ENCODE measurements at places on chromosomes 5 and 9.

DNA sequence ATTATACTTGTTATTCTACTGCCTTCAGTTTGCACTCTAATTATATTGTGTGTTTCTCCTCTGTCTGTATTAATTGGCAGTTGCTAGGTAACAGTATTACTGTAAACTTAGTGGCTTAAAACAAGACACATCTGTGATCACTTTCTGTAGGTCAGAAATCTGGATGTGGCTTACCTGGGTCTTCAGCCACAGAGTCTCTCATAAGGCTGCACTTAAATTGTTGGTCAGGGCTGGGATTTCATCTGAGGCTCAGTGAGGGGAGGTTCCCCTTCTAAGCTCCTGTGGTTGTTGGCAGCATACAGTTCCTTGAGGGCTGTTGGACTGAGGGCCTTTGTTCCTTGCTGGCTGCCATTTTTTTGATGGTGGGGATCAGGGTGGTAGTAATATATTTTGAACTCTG is 68.8 kb downstream of the SLC44A1 start:
- peaks cover 17% of the 10 kb centered on the region for H3K36me3 ChIP-seq
- H3K27ac ChIP-seq, result no peak overlapping the region
- peaks cover 12% of the 10 kb centered on the region for H3K4me1 ChIP-seq

- no peak for DNase-seq
- no peaks in the 10 kb centered on the region for H3K36me3 ChIP-seq
- no peak overlapping the region for H3K27ac ChIP-seq
- no peaks in the 10 kb centered on the region for H3K4me1 ChIP-seq
- H3K27me3 ChIP-seq, result no peaks in the 10 kb centered on the region
Measured at GRCh38 chr9:82334286-82334685, 345.7 kb downstream of the SPATA31D1 start.

DNA sequence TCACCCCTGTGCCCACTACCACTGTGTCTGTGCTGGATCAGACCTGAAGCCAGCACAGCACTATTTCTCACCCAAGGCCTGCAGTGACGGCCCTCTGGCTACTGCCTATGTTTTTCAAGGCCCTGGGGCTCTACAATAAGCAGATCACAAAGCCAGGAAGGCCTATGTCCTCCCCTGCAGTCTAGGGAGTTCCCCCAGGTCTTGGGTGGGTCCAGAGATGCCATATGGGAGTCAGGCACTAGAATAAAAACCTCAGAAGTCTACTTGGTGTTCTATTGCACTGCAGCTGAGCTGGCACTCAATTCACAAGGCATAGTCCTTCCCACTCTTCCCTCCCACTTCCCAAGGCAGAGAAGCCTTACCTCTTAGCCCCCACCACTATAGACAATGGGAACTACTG is 107.1 kb downstream of the FBXO4 start:
- peaks cover 56% of the 10 kb centered on the region for H3K27me3 ChIP-seq
- DNase-seq, result no peak
- no peak overlapping the region for H3K27ac ChIP-seq
- no peak overlapping the region for H3K4me3 ChIP-seq

- peak overlapping the region; percentile 93 for H3K27ac ChIP-seq
- H3K4me3 ChIP-seq, result peak overlapping the region; percentile 57
- H3K27me3 ChIP-seq, result no peaks in the 10 kb centered on the region
Measured at GRCh38 chr5:154199671-154200220, 9.2 kb downstream of the GALNT10 start.

- no peak overlapping the region for H3K27ac ChIP-seq
- no peak for DNase-seq
- peaks cover 2% of the 10 kb centered on the region for H3K36me3 ChIP-seq
- H3K4me3 ChIP-seq, result no peak overlapping the region
- peaks cover 55% of the 10 kb centered on the region for H3K27me3 ChIP-seq
- peaks cover 5% of the 10 kb centered on the region for H3K4me1 ChIP-seq
Measured at GRCh38 chr5:127311781-127312525, 21.4 kb downstream of the MEGF10 start.

DNA sequence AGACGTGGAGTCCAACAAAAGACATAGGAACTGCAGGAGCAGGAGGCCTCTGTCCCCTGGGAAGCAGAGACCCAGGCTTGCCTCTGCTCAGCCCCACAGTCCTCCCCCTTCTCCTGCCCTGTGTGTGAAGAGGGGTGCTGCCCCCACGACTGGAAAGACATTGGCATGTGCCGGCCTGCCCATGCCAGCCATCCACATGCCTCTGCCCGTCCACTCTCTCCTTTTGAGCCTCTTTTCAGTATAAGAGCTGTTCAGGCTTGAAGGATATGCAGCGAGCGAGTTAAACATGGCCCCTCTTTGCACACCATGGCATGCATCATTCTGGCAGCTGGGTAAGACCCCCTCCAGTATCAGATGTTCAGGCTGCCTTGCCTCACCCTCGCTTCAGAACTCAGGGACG is 159.7 kb upstream of the OTULINL start:
- no peak overlapping the region for H3K27ac ChIP-seq
- H3K36me3 ChIP-seq, result peaks cover 11% of the 10 kb centered on the region
- DNase-seq, result no peak
- H3K27me3 ChIP-seq, result no peaks in the 10 kb centered on the region
- H3K4me3 ChIP-seq, result no peak overlapping the region
- peaks cover 25% of the 10 kb centered on the region for H3K4me1 ChIP-seq

GRCh38 chr9:24625097-24625496 is 79.4 kb upstream of the IZUMO3 start:
- H3K27me3 ChIP-seq, result no peaks in the 10 kb centered on the region
- no peaks in the 10 kb centered on the region for H3K36me3 ChIP-seq
- no peak overlapping the region for H3K27ac ChIP-seq
- H3K4me1 ChIP-seq, result no peaks in the 10 kb centered on the region

- no peak for DNase-seq
- peaks cover 64% of the 10 kb centered on the region for H3K27me3 ChIP-seq
- peaks cover 6% of the 10 kb centered on the region for H3K4me1 ChIP-seq
- no peaks in the 10 kb centered on the region for H3K36me3 ChIP-seq
- H3K4me3 ChIP-seq, result no peak overlapping the region
- H3K27ac ChIP-seq, result no peak overlapping the region
Measured at GRCh38 chr5:73796164-73797131, 170.5 kb downstream of the ARHGEF28 start.

GRCh38 chr5:14408969-14409586 is 172.5 kb upstream of the OTULINL start:
- DNase-seq, result no peak
- peaks cover 5% of the 10 kb centered on the region for H3K27me3 ChIP-seq
- H3K36me3 ChIP-seq, result no peaks in the 10 kb centered on the region
- H3K4me3 ChIP-seq, result no peak overlapping the region
- peaks cover 17% of the 10 kb centered on the region for H3K4me1 ChIP-seq

- H3K4me1 ChIP-seq, result no peaks in the 10 kb centered on the region
- peaks cover 60% of the 10 kb centered on the region for H3K27me3 ChIP-seq
- no peak overlapping the region for H3K4me3 ChIP-seq
- H3K36me3 ChIP-seq, result no peaks in the 10 kb centered on the region
- no peak overlapping the region for H3K27ac ChIP-seq
Measured at GRCh38 chr5:404666-405241, 38.2 kb upstream of the EXOC3 start.

DNA sequence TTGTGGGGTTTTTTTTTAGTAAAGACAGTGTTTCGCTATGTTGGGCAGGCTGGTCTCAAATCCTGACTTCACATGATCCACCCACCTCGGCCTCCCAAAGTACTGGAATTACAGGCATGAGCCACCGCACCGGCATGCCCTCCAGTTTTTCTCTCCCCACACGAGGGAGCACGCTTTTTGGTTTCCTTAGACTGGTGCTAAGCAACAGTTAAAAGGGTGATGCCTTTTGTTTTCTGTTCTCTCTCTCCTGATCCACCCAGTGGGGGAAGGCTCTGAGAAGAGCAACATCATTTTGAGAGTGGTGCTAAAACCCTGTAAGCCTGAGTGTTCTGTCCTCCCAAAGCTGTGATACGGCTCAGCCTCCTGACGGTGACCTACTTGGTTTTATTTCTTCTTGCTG is 146.6 kb downstream of the MAN2A1 start:
- no peaks in the 10 kb centered on the region for H3K4me1 ChIP-seq
- H3K27ac ChIP-seq, result no peak overlapping the region
- no peak for DNase-seq
- no peak overlapping the region for H3K4me3 ChIP-seq
- H3K36me3 ChIP-seq, result peaks cover 9% of the 10 kb centered on the region

DNA sequence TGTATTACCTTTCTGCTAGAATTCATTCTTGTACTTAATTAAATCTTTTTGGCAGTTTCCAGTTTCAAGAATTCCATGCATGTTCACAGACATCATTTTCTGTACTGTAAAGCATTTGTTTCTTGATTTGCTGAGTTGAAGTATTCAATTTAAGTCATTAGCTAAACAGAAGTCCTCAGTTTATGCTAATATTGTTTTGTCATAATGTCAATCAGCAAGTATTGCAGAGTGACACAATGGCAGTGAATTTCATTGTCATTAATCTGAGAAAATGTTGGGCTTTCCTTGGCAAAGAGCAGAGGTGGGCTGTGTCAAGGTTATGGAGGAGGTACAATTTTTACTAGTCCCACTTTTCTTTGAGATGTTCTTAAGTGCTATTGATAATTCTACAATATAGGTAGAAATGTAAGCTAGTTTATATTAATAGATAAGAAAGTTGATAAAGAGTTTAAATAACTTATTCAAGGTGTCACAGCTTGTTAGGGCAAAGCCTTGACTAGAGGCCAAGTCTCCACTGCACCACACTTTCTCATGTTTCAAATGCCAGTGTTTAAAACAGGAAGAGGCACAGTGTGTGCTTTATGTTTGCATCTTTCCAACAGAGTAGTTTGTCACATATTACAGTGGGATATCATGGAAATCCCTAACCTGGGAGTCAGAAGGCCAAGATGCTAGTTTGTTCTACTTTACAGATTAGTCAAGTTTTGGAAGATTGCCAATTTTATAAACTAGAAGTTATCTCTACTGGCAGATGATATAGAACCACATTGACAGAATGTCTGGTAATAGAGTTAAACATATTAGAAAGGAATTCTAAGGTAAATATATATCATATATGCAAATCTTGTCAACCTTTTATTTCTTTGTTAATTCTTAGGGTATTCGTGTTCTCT is 56.3 kb downstream of the SLF1 start:
- H3K4me3 ChIP-seq, result no peak overlapping the region
- no peak for DNase-seq
- no peaks in the 10 kb centered on the region for H3K27me3 ChIP-seq
- peaks cover 6% of the 10 kb centered on the region for H3K4me1 ChIP-seq

- DNase-seq, result no peak
- H3K27me3 ChIP-seq, result no peaks in the 10 kb centered on the region
- no peak overlapping the region for H3K4me3 ChIP-seq
- no peak overlapping the region for H3K27ac ChIP-seq
- H3K36me3 ChIP-seq, result peaks cover 2% of the 10 kb centered on the region
- H3K4me1 ChIP-seq, result peaks cover 14% of the 10 kb centered on the region
Measured at GRCh38 chr9:129713402-129713679, 39.5 kb downstream of the PTGES start.

- no peak overlapping the region for H3K4me3 ChIP-seq
- H3K4me1 ChIP-seq, result no peaks in the 10 kb centered on the region
- no peak for DNase-seq
- H3K36me3 ChIP-seq, result no peaks in the 10 kb centered on the region
- H3K27ac ChIP-seq, result no peak overlapping the region
Measured at GRCh38 chr5:94911276-94911675, 292.8 kb downstream of the SLF1 start.

- no peak overlapping the region for H3K4me3 ChIP-seq
- no peak for DNase-seq
- no peak overlapping the region for H3K27ac ChIP-seq
Measured at GRCh38 chr5:73892806-73893205, 266.8 kb downstream of the ARHGEF28 start.

DNA sequence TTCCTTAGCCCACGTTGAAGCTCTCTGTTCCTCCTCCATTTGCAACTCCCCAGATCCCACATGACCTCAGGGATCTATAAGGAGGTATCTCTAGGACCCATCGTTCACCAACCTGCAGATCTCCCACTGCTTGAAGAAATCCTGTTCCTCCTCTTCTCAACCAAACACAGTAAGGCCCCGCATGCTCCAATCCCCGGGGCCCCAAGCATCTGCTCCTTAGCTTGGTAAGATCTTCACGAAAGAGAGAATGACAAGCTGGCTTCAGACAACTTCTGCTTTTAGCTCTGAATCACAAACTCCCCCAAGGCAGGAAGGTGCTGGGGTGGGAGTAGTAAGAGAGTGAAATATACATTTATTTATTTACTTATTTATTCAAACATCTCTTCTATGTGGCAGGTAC is 33.0 kb upstream of the ARHGAP26 start:
- H3K4me3 ChIP-seq, result no peak overlapping the region
- H3K4me1 ChIP-seq, result peaks cover 16% of the 10 kb centered on the region
- DNase-seq, result no peak
- H3K36me3 ChIP-seq, result peaks cover 2% of the 10 kb centered on the region
- H3K27ac ChIP-seq, result no peak overlapping the region

GRCh38 chr5:127083711-127084110 is 10.4 kb upstream of the C5orf63 start:
- peaks cover 30% of the 10 kb centered on the region for H3K27me3 ChIP-seq
- H3K4me1 ChIP-seq, result peaks cover 5% of the 10 kb centered on the region
- H3K36me3 ChIP-seq, result no peaks in the 10 kb centered on the region
- DNase-seq, result no peak

- peaks cover 8% of the 10 kb centered on the region for H3K36me3 ChIP-seq
- peak overlapping the region; percentile 95 for H3K4me3 ChIP-seq
- peak; percentile 40 for DNase-seq
- H3K27me3 ChIP-seq, result peaks cover 5% of the 10 kb centered on the region
- H3K27ac ChIP-seq, result peak overlapping the region; percentile 94
Measured at GRCh38 chr9:2015581-2016407, 647 bp downstream of the SMARCA2 start.

DNA sequence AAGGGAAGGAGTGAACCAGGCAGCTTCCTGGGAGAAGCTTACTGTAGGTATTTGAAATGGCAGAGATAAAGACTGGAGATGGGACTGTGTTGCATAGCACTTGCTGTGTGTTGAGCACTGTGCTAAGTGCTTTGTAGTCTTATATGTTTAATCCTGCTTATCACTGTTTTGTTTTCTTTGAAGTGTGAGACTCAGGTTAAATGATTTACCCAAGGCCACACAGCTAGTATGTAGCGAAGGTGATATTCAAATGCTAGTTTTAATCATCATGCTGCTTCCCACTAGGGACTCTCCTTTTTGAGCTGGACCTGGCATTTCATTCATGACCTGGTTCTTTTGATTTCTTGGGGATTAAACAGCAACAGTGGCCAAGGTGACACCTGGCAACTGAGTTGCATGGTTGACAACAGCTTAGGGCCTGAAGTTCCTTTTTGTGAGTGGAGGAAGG is 35.3 kb upstream of the SPRY4 start:
- H3K27ac ChIP-seq, result no peak overlapping the region
- H3K27me3 ChIP-seq, result no peaks in the 10 kb centered on the region
- DNase-seq, result no peak
- H3K4me3 ChIP-seq, result no peak overlapping the region
- peaks cover 30% of the 10 kb centered on the region for H3K4me1 ChIP-seq
- no peaks in the 10 kb centered on the region for H3K36me3 ChIP-seq

- peaks cover 5% of the 10 kb centered on the region for H3K4me1 ChIP-seq
- no peak overlapping the region for H3K4me3 ChIP-seq
- H3K27ac ChIP-seq, result no peak overlapping the region
- DNase-seq, result no peak
- peaks cover 10% of the 10 kb centered on the region for H3K27me3 ChIP-seq
Measured at GRCh38 chr5:97095318-97095732, 47.1 kb downstream of the LIX1 start.

- H3K4me3 ChIP-seq, result no peak overlapping the region
- no peak overlapping the region for H3K27ac ChIP-seq
- peaks cover 20% of the 10 kb centered on the region for H3K36me3 ChIP-seq
- DNase-seq, result no peak
- peaks cover 28% of the 10 kb centered on the region for H3K4me1 ChIP-seq
- H3K27me3 ChIP-seq, result no peaks in the 10 kb centered on the region
Measured at GRCh38 chr5:95530416-95530815, 24.4 kb downstream of the SKIC3 start.

Measured in T-helper 17 cell (primary cell).